ENCODE measurements at places on chromosomes 3 and 15. TPM values are rescaled to one million over a fixed set of nuclear protein-coding genes. Genes with fewer than 3 reads are reported as not detected.

The SAMMSON gene
- total RNA-seq, result 3.4 TPM

The SLC30A4 gene
- total RNA-seq, result 12.3 TPM

The RYR3 gene
- total RNA-seq, result 18.5 TPM

The CHRD gene
- 27.0 TPM for total RNA-seq

The CCR1 gene
- 16.5 TPM for total RNA-seq

The TRH gene
- total RNA-seq, result not detected

The CGNL1 gene
- 38.1 TPM for total RNA-seq

The PLXND1 gene
- total RNA-seq, result 319 TPM

The SH3GL3 gene
- total RNA-seq, result 0.67 TPM

The AGTR1 gene
- total RNA-seq, result 7.2 TPM

The ECE2 gene
- not detected for total RNA-seq

The ZNF860 gene
- 0.89 TPM for total RNA-seq

All from sciatic nerve (tissue), 2 donors.